WERI-Rb-1 (cell line): ENCODE measurements at places on chromosomes 1 and 21.

DNA sequence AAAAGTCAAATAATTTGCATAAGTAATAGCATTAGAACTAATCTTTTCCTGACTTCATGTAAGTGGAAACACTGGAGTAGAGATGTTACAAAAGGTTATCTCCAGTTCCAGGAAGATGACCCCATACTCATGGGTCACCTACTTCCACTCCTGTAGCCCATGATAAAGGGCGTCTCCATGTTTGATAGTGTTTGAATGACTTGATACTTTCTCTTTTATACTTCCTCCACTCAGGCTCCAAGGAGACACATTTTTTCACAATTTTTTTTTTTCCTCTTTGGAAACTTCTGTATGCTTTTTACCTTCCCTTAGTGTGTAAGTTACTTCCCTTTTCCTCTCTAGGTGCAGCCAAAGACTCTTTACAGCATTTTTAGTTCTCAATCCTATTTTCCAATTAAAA is 382.1 kb upstream of the B3GALT2 start:
- no peak for DNase-seq

- peak; percentile 60 for DNase-seq
These were observed 23.4 kb downstream of the CELF3 start for GRCh38 chr1:151693057-151693651.

DNA sequence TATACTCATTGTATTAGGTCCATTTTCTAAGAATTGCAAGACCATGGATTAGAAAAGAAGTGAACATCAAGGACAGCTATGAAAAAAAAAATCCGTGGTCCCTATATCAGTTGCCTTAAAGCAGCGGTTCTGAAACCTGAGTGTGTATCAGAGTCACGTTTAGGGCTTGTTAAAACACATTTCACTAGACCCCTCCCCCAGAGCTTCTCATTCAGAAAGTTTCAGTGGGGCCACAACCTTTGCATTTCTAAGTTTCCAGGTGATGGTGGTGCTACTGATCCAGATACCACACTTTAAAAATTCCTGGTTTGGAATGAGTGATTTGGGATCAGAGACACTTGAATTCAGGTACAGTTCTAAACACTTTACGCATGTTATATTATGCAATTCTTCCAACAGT is 96.1 kb upstream of the PRMT6 start:
- no peak for DNase-seq

DNA sequence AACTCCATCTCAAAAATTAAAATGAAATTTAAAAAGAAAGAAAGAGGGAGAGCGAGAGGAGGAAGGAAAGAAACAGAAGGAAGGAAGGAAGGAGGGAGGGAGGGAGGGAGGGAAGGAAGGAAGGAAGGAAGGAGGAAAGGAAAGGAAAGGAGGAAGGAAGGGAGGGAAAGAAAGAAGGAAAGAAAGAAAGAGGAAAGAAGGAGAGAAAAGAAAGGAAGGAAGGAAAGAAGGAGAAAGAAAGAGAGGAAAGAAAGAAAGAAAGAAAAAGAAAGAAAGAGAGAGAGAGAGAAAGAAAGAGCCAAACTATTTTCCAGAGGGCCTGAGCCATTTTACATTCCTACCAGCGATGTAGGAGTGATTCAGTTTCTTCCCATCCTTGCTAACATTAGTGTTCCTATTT is 364.0 kb downstream of the RGS7 start:
- DNase-seq: no peak

DNA sequence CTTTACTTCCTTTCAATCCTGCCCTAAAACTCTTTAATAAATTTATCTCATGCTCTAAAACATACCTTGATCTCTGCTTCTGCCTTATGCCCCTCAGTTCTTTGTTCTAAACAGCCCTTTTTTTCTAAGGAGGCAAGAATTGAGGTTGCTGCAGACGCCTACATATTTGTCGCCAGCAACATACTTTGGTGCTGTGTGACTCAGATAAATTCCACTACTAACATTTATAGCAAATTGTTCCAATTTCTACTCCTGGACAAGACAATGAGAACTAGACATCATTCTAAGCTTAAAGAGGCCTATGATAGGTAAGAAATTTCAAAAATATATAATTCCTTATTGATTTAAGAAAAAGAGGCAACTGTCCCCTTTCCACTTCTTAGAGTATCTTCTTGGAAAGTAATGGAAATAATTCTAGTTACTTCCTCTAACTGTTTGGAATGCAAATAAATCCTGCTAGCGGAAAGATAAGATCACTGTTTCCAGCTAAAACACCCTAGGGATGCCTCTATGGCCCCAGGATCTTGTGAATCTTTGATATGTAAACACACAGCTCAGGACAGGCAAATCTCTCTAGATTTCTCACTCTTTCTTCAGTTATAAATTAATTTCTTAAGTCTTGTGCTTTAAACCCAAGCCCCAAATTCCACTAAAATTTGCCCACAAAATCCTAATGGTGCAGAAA is 869.1 kb downstream of the KCNT2 start:
- no peak for DNase-seq

DNA sequence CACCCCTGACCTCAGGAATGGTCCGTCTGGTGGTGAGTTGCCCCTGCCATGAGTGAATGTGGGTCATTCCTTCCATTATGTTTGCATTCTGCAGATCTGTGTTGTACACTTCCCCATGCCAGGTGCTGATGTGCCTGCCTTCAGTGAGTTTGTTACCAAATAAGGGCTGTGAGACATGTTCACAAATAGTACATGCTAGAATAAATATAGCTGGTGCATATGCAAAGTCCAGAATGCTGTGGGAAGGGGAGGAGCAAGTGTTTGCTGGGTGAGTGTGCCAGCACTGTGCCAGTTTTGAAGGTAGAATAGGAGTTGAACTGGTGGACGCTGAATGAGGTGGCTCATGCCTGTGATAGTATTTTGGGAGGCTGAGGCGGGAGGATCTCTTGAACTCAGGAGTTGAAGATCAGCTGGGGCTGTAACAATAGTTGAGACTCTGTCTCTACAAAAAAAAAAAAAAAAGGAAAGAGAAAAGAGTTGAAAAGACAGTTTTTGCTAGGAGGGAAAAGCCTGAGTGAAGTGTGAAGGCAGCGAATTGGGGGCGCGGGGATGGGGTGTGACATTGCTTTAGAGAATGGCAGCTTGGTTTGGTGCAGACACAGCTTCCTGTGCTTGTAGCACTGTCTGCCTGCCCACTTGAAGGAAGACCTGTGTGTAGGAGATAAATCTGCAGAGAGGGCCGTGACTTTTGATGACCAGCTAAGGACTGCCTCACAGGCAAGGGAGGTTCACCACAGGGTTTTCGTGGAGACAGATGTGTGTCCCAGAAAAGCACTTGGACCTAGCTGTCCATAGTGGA is 61.1 kb downstream of the LGR6 start:
- peak; percentile 26 for DNase-seq

- DNase-seq: no peak
These were observed 14.3 kb upstream of the PROK1 start for GRCh38 chr1:110436635-110437034.

GRCh38 chr1:207884266-207885029 is 26.5 kb downstream of the CD34 start:
- no peak for DNase-seq

DNA sequence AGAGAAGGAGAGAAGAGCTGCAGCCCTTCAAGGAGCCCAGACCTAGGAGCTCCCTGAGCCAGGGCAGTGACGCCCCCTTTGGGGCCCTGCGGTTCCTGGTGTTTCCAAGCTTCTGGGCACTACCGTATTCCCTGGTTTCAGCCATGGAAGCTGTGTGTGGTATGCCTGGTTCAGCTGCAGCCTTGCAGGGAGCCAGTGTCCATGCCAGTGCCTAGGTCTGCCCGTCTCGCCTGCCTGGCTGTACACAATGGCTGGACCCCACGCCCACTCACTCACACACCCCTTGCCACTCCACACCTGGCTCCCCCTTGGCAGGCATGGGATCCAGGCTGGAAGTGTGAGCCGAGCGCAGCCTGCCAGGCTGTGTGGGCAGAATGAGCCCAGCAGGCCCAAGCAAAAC is 87.7 kb downstream of the ADARB1 start:
- DNase-seq: no peak

- DNase-seq: peak; percentile 10
These were observed 4.2 kb upstream of the LINGO4 start for GRCh38 chr1:151809290-151809984.

DNA sequence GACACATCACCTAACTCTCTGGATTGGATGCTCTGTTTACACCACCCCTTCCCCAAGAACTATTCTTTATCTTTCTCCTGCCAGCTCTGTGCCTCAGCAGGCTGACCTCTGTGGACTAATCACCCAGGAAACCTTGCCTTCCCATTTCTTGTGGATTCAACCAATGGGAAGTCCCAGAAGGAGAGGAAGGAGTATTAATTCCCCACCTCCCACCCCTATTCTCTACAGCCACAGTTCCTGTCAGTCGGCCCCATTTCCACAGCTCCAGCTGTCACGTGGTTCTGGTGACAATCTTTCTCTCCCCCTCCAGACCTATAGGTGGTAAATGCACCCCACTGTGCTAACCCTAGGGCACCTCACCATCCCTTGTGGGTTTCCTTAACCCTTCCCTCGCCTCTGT is 46.8 kb upstream of the SSBP3 start:
- DNase-seq: no peak

GRCh38 chr1:85128316-85128715 is 72.5 kb downstream of the SYDE2 start:
- no peak for DNase-seq

- DNase-seq: no peak
These were observed 4.2 kb upstream of the ECE1 start for GRCh38 chr1:21294266-21294989.

- no peak for DNase-seq
These were observed 193.8 kb upstream of the AJAP1 start for GRCh38 chr1:4460651-4461050.

DNA sequence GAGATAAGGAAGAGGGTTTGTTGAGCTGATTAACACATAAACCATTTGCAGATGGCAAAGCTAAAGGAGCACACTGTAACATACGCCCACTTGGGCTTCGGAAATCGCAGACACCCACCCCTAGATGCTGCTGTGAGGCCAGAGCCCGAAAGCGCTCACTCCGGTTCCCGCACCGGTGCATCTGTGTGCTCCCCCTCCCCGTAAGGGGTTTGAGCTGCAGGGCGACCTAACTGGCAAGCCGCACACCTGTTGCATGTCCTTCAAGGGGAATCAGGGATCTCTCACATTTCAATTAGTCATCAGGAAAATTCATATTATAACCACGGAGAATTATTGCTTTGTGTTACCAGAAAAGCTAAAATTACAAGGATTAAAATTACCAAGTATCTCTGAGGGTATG is 1.4 kb upstream of the CFH start:
- no peak for DNase-seq

DNA sequence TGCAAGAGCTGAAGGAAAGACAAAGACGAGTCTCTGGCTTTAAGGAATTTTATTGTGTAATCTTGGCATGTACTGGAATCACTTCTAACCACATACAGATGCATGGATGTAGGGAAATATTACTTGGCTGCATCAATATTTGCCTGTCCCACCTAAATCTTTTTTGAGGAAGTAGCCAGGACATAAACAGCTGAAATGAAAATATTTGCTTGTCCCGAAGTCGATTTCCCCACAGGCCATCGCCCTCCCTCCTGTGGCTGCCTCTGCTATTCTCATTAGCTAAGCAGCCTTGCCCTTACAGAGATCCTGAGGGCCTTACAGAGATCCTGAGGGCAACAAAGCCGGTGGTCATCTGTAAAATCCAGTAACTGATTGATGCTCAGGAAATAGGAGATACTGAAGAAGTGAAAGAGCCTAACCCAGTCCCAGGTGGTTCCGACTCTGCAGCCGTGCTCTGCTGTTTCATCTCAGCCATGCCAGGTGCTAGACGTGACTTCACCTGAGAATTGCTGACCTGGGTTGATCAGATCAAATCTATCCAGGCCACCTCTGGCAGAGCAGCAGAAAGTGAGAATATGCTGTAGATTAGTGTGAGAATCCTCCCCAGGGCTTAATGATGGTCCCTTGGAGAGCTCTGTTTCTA is 25.5 kb downstream of the MAN1C1 start:
- no peak for DNase-seq

DNA sequence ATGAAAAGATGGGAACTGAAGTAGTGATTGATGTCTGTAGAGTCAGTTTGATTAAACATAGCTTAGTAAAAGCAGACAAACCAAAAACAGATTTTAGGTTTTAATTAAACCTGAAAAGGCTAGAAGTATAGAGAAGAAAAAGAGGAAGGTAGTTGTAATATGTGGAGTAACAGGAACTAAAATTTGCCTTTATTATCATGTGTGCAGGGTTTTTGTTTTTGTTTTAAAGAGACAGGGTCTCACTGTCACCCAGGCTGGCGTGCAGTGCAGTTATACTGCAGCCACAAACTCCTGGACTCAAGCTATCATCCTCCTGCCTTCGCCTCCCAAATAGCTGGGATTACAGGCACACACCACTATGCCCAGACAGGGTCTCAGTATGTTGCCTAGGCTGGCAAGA is 6.0 kb downstream of the TOR1AIP1 start:
- no peak for DNase-seq

- DNase-seq: no peak
These were observed 8.8 kb upstream of the RNF223 start for GRCh38 chr1:1082776-1083415.

- DNase-seq: no peak
These were observed 23.0 kb downstream of the SPATA46 start for GRCh38 chr1:162353702-162354101.

- DNase-seq: no peak
These were observed 12.4 kb downstream of the C1orf116 start for GRCh38 chr1:207020065-207020708.

DNA sequence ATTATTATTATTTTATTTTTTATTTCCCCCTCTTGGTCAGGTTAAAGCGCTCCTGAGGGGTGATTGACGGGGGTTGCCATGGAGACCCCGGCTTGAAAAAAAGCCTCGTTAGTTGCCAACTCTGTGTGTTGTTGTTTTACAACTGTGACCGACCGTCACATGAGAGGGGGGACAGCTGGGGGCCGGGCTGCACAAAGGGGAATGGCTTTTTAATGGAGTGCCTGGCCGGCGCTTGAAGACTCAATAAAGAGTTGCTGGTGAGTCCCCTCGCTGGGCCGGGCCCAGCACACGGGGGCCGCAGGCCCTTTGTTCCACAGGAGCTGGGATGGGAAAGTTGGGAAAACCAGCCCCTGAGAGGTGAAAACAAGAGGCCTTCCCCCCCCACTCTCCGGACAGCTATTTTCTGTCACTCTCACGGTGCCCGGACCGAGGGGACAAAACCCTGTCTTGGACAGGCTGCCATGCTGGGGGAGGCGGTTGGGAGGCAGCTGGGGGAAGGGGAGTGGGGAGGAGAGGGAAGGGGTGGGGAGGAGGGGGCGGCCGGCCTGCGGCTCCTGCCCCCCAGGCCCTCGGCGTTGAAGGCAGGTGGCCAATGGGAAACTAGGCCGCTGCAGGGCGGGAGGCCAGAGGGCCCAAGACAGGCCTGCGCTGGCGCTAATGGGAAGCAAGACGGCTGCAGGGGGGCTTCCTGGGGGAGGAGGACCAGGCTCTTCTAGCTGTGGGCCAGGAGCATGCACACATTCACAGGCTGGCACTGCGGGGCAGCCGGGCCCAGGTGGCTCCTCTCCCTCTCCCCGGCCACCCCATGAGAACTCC is 67.6 kb downstream of the CASZ1 start:
- DNase-seq: no peak

- no peak for DNase-seq
These were observed 243.6 kb downstream of the SIPA1L2 start for GRCh38 chr1:232386294-232386693.
